NCI-H2171 (cell line): ENCODE measurements at places on chromosomes 6 and 20.

- DNase-seq, result no peak
These were observed 147.2 kb downstream of the TFAP2C start for GRCh38 chr20:56776345-56776744.

DNA sequence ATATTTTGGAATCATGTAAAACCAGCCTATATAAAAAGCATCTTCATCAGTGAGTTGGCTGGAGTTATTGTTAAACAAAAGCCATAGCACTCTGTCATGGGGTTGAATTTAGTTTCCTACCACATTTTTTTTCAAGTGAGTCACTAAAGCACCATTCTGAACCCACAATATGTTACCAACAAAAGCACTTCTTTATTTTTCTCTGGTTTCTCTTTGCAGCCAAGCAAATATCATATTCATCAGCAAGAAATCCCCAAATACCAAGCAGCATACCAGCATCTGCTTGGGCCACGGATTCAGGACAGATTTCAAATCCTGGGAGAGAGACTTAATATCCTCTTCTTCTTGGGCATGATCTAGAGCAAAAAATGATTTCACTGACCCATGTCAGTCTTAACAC lies 441.4 kb downstream of the BCKDHB start:
- DNase-seq, result no peak

DNA sequence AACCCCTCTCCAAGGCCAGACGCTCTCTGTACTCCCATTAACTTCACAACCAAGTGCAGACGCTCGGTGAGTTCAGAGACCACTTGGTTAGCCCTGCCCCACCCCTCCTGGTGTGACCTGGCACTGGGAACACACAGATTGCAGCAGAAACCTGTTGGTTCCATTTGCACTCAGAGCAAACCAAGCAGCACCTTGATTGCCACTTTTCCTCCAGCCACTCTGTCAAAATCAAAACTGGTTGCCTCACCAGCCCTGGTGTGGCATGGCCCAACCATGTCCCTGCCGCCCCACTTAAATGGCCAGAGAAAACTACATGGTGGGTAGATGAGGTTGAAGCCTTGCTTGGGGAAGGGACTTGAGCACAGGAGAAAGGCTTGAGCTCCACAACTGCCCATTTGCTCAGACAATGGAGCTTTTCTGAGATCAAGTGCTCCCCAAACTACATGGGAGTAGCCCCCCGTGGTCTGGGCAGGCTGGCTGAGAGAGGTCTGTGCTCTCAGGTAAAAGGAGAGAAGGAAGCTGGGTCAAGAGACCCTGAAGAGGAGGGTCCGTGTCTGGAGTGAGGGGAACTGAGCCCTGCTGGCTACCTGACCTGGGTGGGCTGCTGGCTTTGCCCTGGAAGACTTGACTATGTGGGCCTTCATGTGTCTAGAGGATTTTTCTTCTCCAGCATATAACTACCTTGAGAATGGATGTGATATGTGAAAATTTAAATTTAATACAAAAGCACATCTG lies 43.4 kb downstream of the PLCG1 start:
- DNase-seq, result no peak

DNA sequence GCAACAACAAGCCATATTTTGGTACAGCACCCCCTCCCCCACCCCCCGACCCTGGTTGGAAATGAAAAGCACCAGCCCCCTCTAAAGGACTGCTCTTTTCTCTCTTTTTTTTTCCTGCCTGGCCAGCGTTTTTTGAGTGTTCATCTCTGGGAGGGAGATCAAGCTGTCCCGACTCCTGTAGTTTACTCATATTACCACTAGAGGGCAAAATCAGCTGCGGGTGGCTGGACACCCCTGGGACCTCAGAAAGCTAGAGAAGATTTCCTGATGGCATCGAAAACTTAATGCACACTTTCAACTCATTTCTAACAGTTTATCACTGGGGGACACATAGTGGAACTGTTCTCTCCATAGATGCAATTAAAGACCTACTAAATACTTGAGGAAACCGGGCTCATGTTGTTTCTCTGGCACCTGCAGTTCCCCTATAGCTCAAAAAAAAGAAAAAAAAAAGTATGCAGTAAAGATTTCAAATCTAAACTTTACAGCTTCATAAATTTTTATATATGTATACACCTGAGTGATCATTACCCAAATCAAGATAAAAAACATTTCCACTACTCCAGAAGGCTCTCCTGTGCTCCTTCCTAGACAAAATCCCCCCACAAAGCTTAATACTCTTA lies 24.4 kb downstream of the CNBD2 start:
- DNase-seq, result peak; percentile 86

DNA sequence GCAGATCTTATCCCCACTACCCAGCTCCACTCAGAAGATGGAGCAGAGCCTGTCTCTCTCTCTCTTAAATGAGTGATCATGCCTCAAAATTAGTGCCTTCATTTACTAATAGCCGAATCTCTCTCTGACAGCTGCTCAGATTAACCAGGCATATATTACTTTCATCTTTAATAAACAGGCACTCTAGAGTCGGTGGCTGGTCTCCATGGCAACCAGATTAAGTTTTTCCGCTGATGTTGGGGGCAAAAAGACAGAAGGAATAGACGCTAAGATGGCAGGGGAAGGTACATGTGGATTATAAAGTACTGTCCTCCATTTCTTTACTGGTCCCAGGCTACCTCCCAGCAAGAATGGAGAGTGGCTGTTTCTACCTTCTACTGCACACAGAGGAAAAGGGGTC lies 121.6 kb downstream of the QRSL1 start:
- DNase-seq, result no peak

DNA sequence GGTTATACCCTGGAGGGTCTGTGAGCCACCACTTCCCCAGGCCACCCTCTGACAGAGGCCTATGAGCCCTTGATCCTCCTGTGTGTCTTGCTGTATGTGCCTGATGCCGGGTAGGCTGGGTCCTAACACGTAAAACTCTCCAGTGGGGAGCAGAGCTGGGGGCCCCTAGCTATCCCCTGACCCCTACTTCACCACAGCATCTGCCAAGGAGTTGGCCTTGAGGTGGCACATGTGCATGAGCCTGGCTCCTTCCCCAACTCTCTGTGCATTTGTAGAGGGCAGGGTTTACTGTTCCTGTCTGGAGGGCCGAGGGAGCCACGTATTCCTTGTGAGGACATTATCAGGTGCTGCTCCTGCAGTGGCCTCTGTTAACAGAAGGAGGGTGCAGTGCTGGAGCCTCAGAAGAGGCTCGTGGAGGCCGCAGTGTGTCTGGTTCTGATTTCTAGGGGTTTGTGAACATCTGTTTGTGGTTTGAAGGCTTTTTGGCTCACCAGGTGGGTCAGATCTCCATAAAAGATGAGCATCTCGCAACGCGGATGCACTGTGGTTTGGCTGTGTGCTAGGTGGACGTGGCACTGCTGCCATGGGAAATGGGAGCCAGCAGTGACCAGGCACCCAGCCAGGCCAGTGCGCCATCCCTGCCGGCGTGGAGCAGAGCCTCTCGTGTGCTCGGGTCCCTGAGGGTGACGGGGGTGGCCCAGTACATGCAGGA lies 152.1 kb downstream of the DTNBP1 start:
- no peak for DNase-seq

- DNase-seq, result no peak
These were observed 584.4 kb downstream of the PTPRT start for GRCh38 chr20:42604998-42605956.

- DNase-seq, result no peak
These were observed 126.2 kb downstream of the RNF144B start for GRCh38 chr6:18513253-18513798.

GRCh38 chr20:53402233-53403005 lies 191.2 kb downstream of the ZNF217 start:
- no peak for DNase-seq

- no peak for DNase-seq
These were observed 44.4 kb downstream of the ZMYND8 start for GRCh38 chr20:47311967-47312681.

DNA sequence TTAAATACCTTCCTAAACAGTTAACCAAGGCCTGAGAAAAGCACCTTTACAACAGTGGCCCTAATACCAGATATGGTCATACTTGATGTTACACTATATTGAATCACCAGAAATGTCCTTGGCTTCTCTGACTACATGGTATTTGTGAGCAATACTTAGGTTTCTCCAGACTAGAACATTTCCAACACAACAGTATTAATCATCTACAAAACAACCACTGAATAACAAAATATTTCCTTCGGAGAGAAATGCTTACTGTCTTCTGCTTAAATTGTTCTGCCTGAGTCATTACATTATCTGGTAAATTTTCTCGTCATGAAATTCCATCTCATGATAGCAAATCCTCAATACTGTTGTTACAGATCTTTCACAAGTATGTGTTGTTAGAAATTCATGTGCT lies 252.9 kb upstream of the RUNX2 start:
- DNase-seq, result no peak

- no peak for DNase-seq
These were observed 29.1 kb upstream of the HDAC2 start for GRCh38 chr6:114000069-114000468.

GRCh38 chr20:56945057-56945456 lies 316.0 kb downstream of the TFAP2C start:
- DNase-seq, result no peak

GRCh38 chr20:750801-751200 lies 17.5 kb downstream of the SLC52A3 start:
- DNase-seq, result no peak

DNA sequence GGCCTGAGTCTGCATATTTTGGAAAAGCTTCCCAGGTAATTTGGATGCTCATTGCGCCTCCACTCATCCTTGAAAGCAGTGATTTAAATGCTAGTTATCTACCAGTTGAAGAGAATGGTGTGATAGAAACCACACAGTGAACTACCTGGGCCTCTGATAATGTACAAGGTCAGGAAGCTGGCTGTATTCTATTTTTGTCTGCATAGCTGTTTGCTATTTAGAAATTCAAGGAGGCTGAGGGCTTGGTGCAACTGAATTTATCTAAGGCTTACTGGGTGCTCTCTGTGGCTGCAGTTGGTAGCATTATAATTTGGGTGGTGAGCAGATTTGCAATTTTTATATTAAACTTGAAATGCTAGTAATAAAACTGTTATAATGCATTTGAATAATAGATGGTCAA lies 245.6 kb downstream of the KIF16B start:
- no peak for DNase-seq

- DNase-seq, result no peak
These were observed 60.8 kb downstream of the ERMARD start for GRCh38 chr6:169812257-169812644.

- DNase-seq, result no peak
These were observed 336.0 kb upstream of the PRDM1 start for GRCh38 chr6:105750089-105750488.

DNA sequence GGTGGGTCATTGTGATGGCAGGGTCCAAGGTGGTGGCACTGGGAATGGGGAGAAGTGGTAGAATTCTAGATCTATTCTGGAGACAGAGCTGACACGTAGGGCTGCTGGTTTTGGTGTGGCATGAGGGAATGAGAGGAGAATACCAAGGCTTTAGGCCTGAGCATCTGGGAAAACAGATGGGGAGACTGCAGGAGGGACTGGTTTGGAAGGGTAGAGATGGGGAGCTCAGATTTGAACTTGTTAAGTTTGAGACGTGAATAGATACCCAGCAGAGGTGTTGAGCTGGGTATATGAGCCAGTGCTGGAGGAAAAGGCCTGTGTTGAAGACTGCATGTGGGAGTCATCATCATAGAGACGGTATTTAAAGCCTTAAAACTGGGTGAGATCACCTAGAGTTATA lies 17.5 kb downstream of the TRMT6 start:
- DNase-seq, result no peak

GRCh38 chr6:168774381-168774780 lies 333.4 kb downstream of the SMOC2 start:
- no peak for DNase-seq

GRCh38 chr6:154370545-154370944 lies 13.9 kb upstream of the IPCEF1 start:
- DNase-seq, result no peak

DNA sequence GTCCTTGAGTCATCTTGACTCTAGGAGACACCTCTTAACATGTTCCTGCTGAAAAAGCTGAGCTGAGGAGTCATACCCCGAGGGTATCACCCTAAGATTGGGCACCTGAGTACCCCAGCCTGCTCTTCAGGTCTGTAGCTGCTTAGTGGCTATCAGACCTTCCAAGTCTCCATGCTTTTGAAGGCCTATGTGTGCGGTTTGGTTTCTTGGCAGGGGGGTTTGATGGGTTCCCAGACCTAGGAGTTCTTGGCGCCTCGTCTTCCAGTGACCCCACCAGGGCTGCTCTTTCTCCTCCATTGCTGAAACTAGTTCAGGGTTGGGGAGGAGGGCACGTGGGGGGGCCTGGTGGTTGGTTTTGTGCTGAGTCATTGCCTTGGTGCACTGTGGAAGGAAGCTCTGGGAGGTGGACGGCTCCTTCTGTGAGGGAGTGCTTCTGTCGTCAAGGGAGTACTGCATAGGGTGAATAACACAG lies 20.1 kb downstream of the IGF2R start:
- DNase-seq, result no peak

- DNase-seq, result no peak
These were observed 732.3 kb upstream of the CHD6 start for GRCh38 chr20:42350521-42350920.

DNA sequence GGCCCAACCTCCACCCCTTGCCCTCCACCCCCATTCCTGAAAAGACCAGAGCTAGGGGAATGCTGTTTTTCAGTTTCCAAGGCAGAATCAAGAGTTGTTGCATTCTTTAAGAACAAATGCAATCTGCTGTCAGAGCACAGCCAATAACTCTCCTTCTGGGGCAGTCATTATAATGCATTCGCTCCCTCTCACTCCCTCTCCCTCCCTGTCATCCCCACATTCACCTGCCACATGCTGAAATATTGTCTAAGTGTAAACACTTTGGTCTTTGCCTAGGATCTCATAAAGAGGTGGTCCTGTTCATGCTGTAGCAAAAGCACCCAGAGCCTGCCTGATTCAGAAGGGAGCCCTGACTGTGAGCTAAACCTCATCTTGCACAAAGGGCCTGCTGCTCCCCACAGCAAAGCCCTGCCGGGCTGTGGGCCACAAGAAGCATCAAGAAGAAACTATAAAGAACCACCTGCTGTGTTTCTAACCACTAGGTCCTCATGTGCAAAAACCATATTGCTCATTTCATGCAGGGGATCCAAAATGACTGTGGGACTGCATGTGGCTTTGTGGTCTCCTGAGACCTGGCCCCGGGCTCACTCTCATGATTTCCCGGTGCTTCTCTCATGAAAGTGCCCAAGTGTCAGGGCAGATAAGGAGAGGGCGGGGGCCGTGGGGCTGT lies 85.6 kb downstream of the GPR6 start:
- DNase-seq, result no peak

DNA sequence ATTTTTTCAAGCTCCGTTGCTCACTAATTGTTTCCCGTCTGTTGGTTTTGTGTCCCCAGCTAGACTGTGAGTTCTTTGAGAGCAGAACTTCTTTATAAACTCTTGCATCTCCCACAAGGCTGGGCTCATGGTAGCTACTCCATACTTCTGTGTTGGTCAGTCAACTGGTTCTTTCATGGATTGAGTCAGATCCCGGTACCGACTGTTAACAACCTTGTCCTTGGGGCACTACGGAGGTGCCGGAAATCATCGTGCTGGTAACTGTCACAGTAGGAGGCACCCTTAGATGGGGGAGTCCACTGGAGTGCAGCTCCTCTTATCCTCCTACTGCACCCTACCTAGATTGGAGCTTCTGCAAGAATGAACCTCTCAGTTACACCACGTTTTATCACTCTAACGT lies 8.6 kb upstream of the STX16 start:
- no peak for DNase-seq

GRCh38 chr6:150180517-150180916 lies 37.7 kb downstream of the PPP1R14C start:
- DNase-seq, result no peak

GRCh38 chr6:26025047-26025893 lies 62.0 kb upstream of the HFE start:
- DNase-seq, result no peak
